Endothelial cell (in vitro differentiated cells): ENCODE measurements at places on chromosomes 6 and 20.
A peak's percentile ranks its signal among the peaks of the same experiment; 100 is the strongest.

DNA sequence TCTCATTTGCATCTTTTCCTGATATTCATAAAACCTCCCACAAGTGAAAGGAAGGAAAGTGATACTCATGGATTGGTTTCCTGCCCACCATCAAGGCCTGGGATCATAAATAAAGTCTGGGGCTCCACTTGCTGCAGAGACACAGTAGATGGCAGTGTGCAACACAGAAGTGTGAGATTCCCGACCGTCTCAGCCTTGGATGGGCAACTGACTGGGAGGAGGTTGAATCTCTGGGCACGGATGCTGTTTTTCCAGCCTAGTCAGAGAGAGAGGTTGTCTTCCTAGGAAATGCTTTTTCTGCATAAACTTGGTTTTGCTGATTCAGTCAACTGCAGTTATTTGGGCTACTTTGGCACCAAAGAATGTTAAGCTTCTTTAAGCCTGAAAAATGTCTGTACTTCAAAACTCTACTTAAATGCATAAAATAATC, 9.9 kb upstream of the RFPL4B start:
- DNase-seq, result peak; percentile 61

GRCh38 chr6:22829070-22829469, 259.7 kb downstream of the HDGFL1 start:
- no peak for DNase-seq

DNA sequence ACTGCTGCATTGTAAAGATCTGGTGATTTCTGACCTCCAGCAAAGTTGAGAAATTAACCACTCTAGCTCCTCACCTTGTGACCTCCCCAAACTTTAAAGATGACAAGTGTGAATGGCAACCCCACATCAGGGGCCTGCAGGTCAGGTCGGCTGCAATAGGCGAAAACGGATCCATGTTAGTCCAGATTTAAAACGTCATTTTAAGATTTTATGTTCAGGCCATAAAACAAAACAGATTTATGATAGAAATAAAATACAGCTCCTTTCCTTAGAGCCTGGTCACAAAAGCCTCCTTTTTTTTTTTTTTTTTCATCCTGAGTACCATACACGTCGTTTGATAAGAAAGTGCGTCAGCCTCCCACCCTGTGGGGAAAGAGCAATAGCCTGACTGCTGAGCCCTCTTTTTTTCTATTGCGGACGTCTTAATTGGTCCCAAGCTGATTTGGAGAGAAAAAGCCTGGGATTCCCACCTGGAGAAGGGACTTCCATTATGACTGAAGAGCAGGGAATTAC, 519.2 kb upstream of the NOX3 start:
- DNase-seq, result no peak

DNA sequence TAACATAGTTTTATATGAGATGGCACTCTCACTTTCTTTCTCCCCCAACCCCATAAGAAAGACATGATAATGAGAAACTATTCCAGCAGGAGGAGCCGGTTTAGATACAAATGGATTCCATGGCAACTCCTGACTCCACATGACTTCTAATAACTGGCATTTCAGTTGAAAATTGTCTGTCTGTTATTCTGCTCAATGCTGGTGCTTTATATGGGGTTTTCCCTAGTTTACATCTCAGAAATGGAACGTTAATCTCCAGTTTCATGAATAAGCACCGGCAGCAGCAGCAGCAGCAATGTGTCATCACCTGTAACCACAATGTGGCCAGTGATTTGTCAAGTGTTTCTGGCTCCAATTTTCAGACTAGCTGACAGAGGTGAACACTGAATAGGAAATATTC, 8.0 kb upstream of the SIM1 start:
- DNase-seq, result no peak

DNA sequence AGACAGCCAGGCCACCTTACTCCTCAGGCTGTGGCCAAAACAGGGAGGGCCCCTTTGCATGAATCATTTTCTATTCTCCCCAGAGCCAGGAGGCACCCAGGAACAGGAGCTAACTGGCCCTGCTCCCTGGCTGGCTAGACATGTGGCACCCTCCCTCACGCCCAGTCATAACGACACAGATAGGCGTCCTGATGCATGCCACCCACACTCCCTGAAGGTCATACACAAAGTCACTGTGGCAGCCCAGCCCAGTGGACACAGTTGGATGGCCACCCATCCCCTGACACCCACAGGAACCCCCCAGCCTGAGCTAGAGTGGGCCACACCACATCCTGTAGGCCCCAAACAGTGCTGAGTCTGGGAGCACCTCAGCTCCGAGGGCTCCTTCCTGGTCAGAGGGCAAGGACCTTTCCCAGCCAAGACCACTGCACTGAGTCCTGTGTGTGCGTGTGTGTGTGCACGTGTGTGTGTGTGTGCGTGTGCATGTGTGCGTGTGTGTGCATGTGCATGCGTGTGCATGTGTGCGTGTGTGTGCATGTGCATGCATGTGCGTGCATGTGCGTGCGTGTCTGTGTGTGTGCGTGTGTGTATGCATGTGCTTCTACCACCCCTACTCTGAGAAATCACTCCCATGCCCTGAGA, 21.6 kb downstream of the TFEB start:
- no peak for DNase-seq

DNA sequence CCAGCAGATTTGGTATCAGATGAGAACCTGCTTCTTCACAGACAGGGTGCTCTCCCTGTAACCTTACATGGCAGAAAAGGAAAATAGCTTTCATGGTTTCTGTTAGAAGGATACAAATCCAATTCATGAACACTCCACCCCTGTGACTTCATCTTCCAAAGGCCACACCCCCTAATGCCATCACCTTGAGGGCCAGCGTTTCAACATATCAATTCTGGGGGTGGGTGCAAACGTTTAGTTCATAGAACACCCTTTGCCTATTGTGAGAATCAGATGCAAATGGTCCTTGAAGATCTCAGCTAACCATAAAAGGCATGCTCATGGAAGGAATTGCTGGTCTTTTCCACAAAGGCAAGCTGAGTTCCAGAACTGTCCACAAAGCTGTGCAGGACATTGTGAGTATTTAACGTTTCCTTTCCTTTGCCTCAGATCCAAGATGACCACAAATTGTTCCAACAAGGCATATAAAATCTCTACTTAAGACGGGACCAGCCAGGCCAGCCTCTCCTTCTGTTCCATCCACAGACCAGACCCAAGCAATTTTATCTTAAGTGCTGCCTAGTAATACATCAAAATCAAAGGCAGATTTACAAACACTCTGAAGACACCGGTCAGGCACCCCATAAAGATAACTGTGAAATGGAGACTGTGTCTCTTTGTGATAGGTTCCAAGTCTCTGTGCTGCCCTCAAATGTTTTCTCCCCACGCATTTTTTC, 34.7 kb upstream of the SSTR4 start:
- no peak for DNase-seq

DNA sequence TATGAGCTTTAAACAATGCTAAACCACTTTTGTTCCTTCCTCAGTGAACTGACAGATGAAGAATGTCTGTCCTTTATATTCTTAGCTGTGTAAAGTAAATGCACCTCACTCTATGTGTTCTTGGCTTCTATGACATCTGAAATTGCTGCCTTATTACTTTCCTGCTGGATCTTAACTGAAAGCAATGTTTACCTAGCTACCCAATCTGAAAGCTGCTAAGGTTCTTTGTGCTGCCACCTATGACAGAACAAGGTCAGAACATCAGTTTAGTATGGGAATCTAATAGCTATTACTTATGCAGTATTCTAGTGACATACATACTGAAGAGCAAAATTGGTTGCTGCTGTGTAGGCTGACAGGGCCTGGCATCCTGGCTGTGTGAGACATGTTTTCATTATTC, 444.1 kb downstream of the KHDRBS2 start:
- no peak for DNase-seq

- DNase-seq, result no peak
These were observed 1361.8 kb upstream of the EYS start for GRCh38 chr6:67068781-67069180.

- no peak for DNase-seq
These were observed 5.2 kb downstream of the RNF217 start for GRCh38 chr6:124967444-124967843.

DNA sequence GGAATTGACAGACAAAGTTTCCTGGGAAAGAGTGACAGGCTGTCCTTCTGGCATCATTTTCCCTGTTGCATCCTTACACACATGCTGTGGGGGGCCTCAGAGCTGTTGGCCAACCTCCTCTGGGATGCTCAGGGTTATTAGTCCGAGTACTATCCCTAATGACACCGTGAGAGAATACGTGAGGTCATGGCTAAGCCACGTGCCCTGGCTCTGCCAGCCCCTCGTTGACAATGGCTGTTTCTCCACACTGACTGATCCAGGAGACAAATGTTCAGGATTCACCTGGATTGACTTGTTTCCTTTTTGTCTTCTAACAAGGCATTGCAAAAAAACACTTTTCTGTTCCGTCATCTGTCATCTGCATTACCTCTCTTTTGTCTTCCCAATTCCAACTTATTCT, 604.6 kb downstream of the TFAP2A start:
- DNase-seq, result no peak

GRCh38 chr20:34564833-34565232, 6.3 kb downstream of the MAP1LC3A start:
- no peak for DNase-seq

- DNase-seq, result no peak
These were observed 214.8 kb upstream of the GRIK2 start for GRCh38 chr6:101178748-101179147.

DNA sequence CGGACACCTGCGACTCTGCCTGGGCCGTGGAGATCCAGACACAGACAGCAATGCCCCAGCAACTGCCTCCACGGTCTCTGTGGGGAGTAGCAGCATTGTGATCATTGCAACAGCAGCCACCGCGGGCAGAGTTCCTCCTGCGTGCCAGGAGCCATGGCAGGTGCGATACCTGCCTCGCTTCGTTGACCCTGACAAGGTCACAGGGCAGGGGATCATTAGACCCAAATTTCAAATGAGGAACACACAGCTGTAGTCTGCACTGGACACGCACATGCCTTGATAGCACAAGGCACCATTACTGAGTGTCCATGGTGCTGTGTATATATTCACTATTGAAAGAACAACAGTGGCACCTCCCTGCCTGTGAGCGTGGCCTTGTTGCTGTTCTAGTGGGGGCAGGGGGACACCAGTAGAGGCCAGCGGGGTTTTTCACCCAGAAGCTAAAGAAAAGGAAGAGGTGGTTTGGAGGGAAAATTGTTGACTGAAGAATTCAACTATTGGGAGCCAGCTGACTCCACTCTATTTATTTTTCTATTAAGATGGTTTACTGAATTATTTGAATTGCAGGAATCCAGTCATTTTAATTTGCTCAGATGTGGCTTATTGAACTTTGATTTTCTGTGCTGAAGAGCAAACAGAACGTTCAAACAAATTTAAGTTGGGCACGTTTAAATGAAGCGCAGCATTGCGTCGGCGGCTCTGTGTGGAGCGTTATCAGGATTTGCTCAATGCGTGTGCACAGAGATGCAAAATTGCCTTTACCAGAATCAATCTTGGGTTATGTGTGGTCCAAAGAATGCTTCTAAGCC, 60.2 kb upstream of the RPS6KA2 start:
- DNase-seq, result no peak

DNA sequence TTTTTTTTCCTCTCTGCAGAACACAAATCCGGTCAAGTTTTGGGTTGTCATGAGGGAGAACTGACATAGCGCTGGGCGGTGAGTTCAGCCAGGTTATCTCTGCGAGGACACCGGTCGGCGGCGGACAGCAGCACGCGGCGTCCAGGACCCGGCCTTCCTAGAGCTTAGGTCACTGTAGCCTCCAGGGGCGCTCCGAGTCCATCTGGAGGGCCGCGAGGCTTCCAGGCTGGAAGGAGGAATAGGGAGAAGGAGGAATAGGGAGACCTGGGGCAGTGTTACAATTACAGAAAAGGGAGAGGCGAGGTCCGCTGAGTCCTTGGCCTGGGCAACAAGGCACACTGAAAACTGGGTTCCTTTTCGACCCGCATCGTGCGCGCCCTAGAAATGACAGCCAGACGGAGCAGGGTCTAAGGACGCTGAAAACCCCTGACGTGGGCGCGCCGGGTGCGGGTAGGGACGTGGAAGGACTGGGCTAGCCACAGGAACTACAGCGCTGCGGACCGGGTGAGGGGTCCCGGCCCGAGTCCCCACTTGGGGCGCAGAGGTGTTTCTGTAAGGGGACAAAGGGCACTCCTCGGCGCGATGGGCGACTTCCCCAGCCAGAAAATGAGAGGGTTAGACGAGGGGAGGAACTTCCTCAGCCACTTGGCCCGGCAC, 536 bp upstream of the FNDC1 start:
- peak; percentile 76 for DNase-seq

DNA sequence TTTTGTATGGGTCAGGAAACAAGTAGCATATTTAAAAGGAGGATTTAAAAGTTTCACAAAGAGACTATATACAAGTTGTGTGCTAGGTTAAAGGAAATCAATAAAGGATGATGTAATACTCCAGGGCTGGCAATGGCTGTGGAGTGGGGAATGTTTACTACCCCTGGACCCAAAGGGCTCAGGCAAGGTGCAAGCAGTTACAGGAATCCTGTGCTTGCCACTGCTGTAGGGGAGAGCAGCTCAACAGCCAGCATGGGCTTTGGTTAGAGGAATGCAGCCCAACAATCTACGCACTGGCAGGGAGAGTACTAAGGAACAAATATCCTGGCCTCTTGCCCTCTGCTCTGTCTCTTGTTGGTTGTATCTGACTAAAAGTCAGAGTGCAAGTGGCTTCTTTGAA, 1642.2 kb downstream of the KHDRBS2 start:
- no peak for DNase-seq

DNA sequence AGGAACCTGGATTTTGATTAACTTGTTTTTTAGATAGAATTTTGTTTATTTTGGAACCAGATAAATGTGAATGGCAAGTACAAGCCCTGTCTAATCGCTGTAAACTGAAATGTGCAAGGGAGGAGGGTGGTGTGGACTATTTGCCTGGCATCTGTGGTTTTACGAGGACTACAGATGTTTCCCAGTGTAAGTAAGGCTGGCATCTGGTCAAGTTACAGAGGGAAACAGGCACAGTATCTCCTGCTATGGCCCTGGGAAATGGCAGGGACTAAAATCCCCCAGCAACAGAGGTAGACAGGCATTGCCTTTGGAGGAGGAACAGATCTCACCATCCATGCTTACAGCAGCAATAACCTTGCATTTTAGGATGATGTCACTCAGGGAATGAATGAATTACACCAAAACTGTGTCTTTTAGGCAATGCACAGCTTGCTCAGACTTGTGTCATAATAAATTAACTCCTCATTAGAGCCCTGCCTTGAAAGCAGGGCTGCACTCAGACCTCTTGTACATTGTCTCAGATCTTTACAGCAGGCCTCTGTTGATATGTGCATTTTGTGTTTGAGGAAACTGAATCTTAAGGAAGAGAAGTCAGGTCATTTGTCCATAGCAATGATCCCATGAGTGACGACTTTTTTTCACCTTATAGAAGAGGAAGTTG, 96.2 kb downstream of the TCP11 start:
- no peak for DNase-seq

- peak; percentile 90 for DNase-seq
These were observed at the start of gene TRAM2 for GRCh38 chr6:52577022-52577777. TSS of gene TRAM2 (minus strand) at chr6:52577060. CDS start at chr6:52576915, 145 bp downstream.
